ENCODE measurements at places on chromosomes 1 and 21.

DNA sequence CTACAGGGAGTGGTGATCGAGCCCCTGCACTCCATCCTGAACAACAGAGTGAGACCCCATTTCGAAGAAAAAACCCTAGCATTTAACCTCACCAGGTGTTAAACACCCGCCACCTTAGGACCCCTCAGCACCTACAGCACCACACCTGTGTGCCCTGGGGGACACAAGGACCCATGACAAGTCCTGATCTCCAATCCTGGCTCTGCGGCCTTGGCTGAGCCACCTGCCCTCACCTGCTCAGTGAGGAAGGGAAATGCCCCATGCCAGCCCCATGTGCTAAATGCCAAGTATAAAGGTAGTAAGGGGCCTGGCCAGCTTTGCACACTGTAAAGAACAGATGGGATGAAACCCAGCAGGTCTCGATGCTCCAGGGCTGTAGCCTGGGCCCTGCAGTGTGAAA is 11.1 kb downstream of the MRTO4 start:
- no peak for DNase-seq

DNA sequence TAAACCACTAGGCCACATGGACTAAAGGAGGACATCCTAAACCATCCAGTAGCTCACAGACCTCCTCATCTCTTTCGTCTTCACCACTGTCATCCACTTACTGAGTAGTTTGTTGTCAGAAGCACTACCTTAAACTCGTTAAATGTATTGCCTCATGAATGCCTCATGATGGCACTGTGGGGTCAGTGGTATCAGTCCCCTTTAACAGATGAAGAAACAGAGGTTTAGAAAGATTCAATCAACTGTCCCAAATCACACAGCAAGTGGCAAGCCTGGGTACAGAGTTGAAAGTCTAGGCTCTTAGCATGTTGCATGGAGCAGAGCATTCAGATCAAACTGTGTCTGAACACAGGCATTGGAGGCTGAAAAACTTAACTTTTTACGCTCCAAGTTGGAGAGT is 183.6 kb upstream of the KIAA0040 start:
- DNase-seq, result no peak

DNA sequence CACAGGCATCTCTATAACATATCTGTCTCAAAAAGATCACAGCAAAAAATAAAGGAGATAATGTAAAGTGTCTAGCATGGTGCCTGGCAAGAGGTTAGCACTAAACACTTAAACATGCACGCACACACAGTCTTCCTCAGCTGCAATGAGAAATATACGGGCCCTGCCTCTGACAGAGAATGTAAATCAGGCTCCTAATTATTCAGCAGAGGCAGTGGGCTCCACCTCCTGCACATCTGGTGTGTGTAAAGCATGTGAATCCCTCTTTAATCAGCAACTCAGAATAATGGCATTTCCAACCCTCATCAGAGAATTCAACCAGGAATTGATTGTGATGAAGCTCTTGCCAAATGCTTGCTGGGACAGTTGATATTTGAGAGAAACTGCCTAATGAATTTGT is 85.6 kb upstream of the KCNA3 start:
- DNase-seq, result no peak

DNA sequence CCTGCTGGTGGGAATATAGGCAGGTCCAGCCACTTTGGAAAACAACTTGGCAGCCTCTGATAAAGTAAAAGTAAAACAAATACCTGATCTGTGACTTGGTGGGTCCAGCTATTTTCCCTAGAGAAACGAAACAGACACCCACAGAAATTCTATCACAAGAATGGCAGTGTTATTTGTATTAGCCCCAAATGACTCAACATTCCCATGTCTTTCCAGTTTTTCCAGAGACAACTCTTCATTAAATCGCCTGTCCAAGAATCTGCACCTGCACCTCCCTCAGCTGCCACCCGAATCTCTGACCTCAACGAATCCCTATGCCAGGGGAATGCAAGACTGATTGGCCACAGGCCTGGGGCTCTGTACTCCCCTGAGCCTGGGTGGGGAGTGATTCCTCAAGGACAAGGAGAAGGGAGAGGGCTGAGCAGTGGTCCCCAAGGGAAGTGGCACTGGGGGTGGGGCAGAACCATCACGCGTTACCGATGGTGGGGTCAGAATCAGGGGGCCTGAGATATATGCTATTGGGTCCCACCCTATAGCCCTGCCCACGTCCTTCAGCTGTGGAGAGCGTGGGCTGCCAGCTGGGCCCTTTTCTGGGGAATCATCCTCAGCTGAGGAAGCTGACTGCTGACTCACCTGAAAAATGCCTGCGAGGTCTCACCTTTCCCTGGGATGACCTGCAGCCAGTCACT is 553.0 kb downstream of the PTPRU start:
- DNase-seq, result no peak

DNA sequence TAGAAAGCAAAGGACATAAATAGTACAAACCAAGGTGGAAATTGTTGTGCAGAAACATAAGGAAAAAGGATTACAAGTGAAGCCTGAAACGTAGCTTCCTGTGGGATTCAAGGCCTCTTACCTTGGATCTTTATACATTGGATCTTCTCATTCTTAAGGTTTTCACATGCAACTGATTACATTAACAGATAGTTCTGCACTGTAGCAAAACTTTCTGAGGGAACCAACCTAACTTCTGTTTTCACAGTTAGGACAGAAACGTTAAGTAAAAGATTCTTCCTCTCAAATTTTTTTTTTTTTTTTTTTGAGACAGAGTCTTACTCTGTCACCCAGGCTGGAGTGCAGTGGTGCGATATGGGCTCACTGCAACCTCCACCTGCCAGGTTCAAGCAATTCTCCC is 7.8 kb upstream of the TM2D1 start:
- DNase-seq, result no peak

DNA sequence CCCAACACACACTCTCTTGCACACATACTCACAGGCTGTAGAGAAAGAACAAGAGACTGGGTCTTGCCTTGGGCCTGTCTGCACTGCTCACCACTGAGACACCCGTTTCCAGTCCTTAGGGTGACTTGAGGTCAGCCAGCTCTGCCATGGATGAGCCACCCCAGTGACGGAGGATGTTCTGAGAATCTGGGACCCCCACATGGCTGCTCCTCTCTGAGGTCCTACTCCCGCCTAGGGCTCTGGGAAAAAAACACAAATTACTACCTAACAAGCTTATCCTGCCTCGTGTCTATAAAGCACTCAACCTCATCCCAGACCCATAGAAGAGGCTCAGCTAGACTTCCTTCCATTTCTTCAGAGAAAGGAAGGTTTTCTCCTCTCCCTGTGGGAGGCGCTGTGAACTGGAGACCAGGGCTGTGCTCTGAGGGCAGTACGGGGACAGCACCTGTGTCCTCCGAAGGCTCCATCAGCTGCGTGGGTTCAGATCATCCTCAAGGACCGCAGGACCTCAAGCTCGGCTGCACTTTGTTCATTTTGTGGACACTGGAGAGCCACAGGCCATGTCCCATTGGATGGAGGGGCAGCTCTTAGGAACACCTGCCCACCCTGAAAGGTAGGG is 4.3 kb upstream of the CLEC20A start:
- DNase-seq, result no peak

GRCh38 chr1:53256511-53257453 is 18.5 kb upstream of the MAGOH start:
- no peak for DNase-seq

GRCh38 chr1:48530727-48531351 is 58.8 kb upstream of the SPATA6 start:
- no peak for DNase-seq

DNA sequence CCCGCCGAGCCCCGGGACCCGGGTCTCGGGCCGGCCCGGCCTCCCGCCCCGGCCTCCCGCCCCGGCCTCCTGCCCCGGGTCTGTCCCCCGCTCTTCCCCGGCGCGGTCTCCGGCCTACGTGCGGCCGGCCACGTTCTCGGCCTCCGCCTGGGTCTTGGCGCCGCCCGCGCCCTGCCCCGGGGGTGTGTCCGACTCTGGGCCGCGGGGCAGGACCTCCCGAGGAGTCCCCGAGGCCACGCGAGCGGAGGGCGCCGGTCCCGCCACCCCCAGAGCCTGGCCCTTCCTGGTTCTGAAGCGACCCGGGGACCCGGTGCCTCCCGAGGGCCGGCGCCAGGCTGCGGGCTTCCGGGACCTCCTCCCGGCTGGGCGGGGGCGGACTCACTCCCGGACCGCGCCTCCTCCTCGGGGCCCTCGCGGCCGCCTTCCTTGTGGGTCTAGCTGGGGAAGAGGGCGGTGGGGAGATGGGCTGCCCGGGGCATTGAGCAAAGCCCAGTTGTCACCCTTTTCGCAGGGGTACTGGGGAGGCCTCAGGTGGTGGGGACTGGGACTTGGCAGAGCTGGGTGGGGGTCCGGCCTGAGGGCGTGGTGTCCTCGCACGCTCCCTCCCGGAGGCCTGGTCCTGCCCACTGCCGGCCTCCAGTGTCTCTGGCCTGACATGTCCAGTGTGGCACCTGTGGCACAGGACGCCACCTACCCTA is 558 bp downstream of the PFKL start:
- no peak for DNase-seq

DNA sequence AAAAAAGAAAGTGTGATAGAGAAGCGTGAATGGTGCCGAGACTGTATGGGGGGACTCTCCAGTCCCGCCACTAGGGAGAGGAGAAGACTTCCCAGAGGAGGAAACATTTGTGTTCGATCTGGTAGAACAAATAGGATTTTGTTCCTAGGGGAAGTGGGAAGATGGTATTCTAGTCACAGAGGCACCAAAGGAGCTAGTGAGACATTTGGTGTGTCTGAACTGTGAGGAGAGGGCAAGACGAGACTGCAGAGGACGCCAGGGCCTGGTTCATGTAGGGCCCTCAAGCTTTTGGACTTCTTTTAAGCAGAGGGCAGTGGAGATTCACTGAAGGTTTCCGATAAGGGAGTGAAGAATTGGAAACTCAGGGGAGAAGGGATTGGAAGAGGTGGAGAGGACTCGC is 2.9 kb downstream of the BTBD19 start:
- DNase-seq, result no peak

GRCh38 chr1:37795340-37796125 is 1.9 kb downstream of the MANEAL start:
- peak; percentile 57 for DNase-seq

DNA sequence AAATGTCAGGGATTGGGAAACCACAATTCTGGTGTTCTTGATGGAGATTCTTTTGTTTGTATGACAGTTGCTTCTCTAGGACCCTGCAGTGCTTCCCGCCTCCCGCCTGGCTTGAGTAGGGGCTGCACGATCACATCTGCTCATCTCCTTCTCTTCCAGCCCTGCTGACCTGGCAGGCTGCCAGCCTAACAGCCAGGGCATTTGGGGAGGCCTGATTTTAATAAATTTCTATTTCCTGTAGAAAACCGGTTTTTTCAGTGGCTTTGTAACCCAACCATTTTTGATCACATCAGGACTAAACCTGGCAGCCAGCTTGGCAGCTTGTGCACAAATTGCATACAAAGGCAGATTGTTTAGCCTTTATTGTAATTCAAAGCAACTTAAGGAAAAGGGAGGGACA is 78.9 kb downstream of the UBE2U start:
- DNase-seq, result no peak

GRCh38 chr1:227372726-227373130 is 54.4 kb upstream of the CDC42BPA start:
- DNase-seq, result peak; percentile 87

- DNase-seq, result peak; percentile 37
Measured at GRCh38 chr21:17660862-17661261, 48.2 kb upstream of the BTG3 start.

DNA sequence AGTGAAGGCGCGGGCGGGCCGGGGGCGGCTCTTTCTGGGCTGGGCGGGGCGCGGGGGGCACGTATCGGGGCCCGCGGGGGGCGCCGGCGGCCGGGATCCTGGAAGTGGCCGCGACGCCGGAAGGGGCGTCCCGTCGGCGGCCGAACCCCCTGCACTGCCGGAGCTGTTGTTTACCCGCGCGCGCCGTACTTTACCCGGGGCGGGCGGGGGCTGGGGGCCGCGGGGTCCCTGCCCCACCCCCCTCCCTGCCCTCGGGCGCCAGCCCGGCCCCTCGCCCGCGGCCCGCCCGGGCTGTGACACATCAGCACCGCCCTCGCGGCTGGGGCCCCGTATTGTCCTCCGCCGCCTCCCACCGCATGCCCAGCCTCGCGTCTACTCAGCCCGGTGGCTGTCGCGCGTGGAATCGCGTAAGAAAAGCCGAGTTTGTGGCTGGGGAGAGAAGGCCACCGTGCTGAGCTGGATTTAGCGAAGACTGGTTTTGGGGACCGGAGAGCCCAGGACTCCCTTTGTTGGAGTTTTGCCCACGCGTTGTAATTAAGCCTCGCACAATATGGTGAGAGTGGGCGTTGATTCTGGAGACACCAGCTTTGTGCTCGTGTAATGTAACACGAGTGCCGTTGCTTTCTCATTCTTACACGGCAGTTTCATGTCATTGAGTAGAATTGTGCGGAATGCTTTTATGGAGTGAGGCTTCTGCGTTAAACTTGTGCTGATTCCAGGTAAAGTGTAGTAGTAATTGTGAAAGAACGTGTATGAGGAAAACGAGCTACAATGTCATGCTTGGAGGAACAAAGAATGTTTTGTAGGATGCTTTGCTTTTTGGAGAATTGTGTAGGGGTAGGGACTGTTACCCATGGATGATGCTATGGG is 559 bp downstream of the BACH1 start:
- DNase-seq, result peak; percentile 19

- DNase-seq, result no peak
Measured at GRCh38 chr1:154411525-154411924, 6.4 kb downstream of the IL6R start.

DNA sequence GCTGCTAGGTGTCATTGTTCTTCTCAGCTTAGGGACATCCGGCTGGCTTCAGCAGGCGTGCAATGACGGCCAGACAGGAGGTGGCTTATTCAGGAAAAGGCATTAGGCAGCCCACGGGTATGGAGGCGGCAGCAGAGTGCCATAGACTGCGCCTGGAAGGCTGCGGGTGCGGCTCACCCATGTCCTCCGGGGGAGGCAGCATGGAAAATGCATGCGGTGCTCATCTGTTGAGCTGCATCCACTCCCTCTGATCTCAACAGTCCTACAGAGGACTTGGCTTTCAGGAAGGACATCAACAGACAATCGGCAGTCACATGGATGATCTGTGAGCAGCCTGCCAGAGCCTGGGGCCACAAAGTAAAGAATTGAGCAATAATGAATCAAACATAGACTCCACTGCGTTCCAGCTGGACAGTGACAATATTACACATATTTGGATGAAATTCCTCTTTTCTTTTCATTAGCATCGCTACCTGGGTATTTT is 42.9 kb downstream of the UMODL1 start:
- no peak for DNase-seq

DNA sequence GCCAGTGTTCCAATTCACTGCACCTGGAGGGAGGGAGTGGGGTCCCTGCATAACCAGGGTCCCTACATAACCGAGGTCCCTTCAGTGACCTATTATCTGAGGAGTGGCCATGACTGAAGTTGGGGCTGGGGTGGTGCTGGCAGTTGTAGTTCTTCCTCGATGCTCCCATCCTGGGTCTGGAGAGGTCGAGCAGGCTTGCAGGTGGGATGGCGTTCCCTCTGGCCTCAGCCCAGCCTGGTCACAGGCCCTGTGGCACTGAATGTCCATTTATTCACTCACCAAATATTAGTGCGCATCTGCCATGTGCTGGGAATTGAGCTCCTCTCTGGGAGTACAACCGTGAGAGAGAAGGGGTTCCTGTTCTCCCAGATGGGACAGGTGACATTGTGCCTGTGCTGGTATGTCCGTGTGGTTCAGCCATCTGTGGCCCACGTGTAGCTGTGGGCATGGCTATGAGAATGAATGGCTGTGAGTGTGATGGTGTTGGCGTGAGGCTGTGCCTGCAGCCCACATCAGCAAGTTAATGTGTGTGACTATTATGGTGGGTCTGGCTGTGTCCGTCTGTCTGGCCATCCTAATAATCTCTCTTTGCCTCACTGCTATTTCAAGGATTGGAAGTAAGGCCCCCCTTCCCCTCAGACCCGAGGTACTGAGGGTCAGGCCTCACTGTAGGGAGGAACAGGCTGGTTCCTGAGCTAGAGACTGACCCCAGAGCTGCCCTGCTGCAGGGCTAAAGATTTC is 3.9 kb upstream of the SLC6A9 start:
- no peak for DNase-seq

Data from DMS79 (cell line).